CD4-positive, alpha-beta T cell treated with Interleukin-12 subunit alpha and Interleukin-12 subunit beta, for 1 hour (primary cell): ENCODE measurements at places on chromosomes 3 and 15.

DNA sequence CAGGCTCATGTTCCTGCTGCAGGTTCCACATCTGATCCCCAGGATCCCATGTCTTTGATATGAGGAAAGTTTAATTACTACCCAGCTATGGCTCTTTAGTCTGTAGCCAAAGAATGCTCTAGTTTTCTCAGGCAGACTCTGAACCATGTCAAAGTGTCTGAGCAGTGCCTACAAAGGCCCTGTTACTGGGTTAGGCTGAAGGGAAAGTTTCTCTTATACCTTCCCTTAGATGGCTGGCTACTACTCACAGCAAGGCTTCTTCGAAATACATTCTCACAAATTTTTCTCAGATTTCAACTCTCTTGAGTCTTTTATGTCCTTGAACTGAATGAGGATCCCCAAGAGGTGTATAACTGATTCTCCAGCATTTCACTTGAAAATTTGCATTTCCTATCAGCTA is 102.4 kb downstream of the NR1D2 start:
- no peak for DNase-seq

DNA sequence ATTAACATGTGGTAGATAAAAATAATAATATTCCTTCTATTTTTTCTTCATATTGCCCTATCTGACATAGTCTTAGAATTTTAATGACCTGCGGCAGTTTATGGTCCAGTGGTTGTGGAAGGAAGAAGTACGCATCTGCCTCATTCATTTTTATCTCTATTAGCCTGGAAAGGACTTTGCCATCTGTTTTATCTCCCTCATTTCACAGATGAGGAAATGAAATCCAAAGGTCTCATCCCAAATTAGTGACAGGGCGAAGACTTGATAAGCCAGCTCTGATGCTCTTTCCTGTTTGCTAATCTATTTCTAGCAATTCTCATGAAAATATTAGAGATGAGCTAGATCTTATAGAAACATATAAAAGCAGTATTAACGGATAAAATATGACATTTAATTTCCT is 113.3 kb downstream of the KLHL25 start:
- DNase-seq = no peak

GRCh38 chr15:39125904-39126303 is 455.0 kb upstream of the THBS1 start:
- peak; percentile 30 for DNase-seq

DNA sequence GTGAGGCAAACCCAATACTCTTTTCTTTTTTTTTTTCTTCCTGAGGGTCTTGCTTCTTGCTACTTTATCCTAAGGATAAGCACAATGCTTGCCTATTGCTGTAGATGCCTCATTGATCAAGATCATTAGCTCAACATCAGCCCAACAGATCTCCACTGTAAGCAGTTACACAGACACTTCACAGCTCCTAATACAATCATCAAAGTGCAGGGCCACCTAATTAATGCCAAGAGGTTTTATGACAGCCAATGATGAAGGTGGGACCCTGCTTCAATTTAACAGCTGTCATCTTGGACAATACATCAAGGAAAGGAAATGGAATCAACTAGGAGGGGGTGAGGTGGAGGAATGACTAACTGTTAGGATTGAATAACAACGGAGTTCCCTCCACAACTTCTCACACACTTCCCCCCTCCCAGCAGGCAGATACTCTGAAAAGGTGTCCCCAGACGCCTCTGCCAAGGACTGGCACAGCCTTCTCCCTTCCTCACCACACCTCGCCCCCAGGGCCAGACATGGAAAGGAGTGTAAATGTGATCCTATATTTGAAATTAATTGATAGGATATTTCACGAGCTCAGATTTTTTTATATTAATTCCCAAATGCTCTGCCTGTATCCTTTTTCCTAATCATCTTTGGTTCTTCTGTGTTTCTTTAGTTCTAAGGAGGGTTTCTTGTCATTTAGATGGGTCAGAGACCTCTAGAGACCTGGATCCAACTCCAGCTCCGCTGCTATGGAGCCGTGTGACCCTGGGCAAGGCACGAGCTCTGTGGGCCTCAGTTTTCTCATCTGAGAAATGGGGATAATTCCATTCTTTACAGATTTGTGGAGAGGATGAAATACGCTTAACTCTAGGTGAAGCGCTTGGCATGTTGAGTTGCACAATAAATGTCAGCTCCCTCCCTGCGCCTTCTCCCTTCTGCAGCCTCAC is 1.2 kb downstream of the DCLK3 start:
- DNase-seq = no peak

DNA sequence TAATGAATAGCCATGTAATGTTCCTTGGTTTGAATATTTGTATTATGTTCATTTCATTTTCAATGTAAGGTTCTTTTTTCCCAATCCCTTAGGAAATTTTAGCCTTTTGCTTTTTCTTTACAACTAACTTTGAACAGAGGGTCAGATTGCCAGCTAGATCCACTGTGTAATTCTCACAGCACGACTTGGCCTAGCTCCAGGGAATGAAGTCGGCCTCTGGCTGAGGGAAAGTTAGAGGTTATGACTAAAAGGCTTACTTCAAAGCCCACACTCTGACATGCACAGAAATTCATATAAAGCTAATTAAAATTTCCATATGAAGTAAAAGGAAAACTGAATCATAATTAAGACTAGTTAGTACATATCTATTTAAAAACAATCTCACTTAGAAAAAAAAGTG is 38.7 kb downstream of the ROBO1 start:
- no peak for DNase-seq

GRCh38 chr3:153400641-153401040 is 238.6 kb downstream of the RAP2B start:
- DNase-seq = no peak

DNA sequence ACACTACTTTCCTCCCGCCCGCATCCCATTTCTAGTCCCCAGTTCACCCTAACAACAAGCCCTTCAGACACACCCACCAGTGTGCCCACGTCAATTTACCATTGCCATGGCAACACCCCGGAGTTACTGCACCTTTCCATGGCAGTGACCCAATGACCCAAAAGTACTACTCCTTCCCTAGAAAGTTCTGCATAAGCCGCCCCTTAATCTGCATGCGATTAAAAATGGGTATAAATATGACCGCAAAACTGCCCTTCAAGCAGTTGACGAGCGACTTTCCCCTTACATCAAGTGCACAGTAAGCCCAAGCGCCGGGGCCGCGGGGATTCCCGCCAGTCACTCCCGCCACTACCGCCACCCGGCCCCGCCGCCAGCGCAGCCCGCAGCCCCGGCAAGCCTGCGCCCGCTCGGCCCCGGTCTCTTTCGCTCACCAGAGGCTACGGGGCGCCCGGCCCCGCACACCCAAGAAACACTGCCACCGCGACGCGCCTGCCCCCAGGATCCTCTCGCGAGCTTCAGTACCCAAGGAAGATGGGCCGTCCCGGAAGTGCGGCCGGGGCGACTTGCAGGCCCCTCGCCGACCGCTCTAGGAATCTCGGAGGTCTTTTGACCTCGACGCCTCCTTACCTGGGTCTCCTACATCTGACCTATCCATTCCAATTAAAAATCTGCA is 27.2 kb upstream of the ZNF502 start:
- peak; percentile 55 for DNase-seq

GRCh38 chr3:114456742-114457141 is 162.9 kb downstream of the TIGIT start:
- DNase-seq = no peak

DNA sequence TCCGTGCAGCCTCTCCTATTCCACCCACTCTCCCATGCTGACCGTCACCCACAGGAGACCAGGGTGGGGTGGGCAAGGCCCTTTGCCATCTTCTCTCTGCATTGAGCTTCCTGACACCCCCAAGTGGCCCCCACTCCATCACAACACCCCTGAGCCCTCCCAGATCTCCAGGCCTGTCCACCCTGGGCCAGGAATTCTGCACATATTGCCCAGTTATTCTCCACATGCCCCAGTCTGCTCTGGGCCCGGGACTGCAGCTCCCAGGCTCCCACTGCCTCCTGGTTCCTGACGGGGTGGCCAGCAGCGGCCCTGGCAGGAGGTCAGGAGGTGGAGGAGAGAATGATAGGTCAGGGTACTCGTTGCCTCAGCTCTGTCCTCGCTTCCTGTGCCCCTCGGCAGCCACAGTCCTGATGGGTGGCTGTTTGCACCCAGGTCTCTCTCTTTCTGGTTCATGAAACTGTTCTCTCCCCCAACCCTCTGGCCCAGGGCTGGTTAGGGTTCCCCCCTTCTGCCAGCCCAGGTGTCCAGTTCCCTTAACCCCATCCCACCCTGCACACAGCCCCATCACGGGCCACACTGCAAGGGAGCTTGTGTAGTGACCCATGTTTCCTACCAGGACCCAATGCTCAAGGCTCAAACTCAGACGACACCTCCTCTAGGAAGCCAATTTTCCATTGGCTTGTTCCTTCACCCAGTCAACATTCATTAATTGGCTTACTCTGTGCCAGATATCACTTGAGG is 47.3 kb downstream of the IQSEC1 start:
- no peak for DNase-seq

DNA sequence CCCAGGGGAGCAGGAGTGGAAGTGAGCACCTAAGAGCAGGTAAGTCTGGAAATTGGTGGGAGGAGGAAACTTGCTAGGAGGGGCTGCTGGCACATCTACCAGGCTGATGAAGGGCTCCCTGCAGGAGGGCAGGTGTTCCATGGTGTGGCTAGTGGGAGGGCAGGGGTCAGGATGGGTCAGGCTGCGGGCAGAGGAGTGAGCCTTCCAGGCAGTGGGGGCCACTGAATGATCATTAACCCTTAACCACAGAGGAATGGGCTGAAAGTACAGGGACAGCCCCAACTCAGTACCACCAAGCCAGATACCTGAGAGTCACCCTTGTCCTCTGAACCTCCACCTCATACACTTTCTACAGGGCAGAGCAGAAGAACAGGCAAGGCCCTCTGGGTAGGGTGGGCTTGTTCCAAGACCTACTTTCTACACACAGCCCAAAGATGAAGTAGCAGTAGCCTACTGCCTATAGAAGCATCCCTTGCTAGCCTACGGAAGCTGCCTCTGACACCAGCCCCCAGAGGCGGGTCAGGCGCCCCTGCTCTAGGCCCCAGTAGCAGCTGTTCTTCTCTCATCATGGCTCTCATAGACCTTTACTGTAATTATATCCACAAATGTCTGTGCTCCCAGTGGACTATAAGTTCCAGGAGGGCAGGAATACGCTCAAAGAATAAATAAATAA is 4.6 kb downstream of the RAB6B start:
- no peak for DNase-seq

- no peak for DNase-seq
Observed at GRCh38 chr15:52349052-52349700, 53.6 kb upstream of the MYO5C start.

DNA sequence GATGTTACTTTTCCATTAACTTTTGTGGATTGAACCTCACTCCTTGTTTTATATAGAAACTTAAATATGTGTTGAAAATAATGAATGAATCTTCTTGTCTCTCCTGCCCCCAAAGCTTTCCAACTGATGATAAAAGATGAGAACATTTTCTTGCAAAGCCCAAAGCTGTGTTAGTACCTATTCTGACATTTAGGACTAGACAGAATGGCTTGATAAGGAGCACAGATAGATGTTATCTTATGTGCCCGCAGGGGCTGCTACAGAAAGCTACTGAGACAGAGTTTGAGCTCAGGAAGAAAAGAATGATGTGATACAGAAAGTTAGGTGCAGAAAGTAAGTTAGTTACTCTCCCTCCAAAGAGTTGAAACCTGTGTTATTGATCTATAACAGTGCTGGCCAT is 109.4 kb upstream of the ATP11B start:
- no peak for DNase-seq

DNA sequence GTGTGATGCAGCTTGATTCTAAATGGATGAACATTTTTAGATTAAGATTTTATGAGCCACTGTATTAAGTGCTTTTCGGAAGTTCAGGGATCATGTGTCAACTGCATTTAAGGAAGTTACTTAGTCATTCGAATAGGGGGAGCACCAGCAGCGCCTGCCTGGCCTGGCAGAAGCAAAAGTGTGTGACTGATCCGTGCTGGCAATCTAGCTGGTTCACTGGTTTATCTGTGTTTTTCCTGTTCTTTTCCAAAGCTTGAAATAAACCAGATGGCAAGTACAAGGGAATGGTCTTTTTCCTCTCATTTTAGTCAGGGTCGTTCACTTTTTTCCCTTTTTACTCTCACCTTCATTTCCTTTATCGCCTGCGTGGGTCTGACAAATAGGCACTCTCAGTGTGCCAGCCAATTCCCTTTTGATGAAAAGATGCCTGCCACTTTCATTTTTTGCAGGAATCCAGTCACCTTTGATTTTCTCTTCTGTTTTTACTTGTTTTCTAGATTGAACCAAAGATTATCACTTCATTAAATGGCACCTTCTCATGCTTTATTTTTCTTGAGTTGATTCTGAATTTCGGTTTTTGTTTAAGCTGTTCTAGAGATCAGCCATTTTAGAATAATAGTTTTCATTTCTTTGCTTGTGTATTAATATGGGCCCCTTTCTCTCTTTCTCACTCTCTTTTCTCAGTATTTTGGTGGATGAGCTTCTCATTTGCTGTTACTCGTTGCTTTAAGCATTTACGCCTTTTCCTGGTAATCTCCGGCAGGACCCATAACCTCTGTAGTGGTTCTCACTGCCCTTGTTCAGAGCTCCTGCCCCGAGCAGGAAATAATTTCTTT is 2.8 kb downstream of the ABHD2 start:
- DNase-seq = peak; percentile 55

DNA sequence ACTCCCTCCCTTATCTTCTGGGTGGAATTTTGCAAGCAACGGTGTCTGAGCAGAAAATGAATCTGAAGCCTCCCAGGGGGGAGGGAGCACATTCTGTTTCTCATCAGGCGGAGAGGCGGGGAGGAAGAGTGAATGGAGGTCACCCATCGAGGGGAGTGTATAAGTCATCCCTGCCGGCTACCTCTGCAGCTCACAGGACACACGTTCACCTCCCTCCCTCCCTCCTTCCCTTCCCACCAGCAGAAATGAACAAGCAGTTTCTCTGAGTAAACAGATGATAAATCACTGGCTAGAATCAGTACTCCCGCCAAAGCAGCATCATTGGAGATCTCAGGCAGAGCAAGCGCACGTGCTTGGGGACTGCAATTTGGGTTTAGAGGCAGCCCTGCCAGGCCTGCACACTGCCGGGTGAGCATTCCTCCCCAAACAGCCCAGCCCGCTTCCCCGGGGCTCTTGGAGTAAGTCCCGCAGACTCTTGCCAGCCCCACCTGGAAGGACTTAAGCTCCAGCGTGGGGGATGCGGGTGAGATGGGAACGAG is 38.3 kb downstream of the CPN2 start:
- DNase-seq = no peak

- no peak for DNase-seq
Observed at GRCh38 chr3:181752202-181752671, 40.5 kb downstream of the SOX2 start.
